ENCODE measurements at places on chromosomes 6 and 20.

DNA sequence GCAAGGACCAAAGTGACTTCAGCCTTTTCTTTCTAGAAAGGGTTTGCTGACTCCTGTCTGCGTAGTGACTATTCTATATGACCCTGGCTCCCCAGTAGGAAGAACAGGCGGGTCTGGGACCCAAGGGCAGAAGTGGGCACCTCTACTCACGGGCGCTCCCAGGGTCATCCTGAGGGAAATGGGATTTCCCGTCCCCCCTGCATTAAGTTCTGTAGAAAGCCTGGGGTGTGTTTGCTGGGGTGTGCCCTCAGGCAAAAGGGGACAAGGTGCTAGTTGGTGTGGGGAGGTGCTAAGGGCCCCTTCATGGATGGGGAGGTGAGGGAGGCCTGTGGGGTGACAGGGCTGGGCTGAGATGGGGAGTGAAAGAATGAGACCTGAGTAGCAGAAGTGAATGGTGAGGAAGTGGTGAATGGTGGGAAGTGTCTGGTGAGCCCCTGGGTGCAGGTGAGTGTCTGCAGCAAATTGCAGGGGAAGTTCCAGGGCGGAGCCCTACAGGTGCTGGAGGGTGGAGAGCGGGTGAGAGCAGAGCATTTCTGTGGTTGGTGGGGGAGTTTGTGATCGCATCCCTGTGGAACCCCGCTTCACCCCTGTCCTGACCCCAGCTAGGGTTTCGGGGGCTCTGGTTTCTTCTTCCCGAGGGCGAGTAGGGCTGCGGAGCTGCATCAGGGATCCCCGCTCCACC is 21.1 kb downstream of the RAET1L start:
- DNase-seq, result no peak

DNA sequence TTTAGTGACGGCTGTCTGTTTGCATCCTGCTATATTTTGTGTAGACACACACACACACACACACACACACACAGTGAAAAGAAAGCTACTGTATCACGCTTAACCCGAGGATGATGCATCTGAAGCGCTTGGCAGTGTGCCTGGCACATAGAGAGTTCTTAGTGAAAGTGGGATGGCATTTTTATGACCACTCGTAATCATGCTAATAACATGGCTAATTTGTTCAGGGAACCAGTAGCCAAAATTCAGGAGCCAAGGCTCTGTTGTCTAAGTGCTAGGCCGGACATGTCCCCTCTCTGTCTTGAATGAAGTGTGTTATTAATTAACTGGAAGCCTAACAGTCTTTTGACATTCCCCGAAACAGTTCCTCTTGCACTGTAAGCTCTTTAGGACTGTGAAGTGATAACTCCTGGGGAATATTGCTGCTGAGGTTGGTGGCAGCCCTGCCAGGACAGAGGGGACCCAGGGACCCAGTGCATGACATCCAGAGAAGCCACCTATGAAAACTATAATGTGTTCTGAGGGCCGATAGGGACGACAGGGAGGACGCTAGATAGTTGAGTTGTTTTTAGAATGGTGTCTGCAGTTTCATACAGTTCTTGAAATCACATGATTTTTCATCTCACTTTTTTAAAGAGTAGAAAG is 45.0 kb upstream of the IRF4 start:
- no peak for DNase-seq

DNA sequence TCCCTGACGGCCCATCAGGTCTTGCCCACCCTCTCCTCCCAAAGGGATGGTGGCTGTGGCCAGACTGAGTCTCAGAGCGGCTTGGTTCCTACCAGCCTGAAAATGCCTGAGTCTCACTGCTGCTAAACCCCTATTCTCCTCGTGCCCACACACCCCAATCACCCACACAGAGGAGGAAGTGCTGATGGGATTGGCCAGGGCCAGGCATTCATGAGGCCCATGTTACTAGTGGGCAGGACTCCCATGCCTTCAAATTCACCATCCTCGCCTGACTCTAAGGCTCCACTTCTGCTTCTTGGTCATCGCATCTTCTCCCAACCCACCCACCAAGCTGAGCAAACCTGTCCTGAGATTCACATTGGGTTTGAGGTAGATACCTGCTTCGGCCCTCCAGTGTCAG is 80.1 kb upstream of the CST7 start:
- DNase-seq, result peak; percentile 71

GRCh38 chr20:60500038-60500701 is 541.9 kb downstream of the CDH26 start:
- DNase-seq, result no peak

DNA sequence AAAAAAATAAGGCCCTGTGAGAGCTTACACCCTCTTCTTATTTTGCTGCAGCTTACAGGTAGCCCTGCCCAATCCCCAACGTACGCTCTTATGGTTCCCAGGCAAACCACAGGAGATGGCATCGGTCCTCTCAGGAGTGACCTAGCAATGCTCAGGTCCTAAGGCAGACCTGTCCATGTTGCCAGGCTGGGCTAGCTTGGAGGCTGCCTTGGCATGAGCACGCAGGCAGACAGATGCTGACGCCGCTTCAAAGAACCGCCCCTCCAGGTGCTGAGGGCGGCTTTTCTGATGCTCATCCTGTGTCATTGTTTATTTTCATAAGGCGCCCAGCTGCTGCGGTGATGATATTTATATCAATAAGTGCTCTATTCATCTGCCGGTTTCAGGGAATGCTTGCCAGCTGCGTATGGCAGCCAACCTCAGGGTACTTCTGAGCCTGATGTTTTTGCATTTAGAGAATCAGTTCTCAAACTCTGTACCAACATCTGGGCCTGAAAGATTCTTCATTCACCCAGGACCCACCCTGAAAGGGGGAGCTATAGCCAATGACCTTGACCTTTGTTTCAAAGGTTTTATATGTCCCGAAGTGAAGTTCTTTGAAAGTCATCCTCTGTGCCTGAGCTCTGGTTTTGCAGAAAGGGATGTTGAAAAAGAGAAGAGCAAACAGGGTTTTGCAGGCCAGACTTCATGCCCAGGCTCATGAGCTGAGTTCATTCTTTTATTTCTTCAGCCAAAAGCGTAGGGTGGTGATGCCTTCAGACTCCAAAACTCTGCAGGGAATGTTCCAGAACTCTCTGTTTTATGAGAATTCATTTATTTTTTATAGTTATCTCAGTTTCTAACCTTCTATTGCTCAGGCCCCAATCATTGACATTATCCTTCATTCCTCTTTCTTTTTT is 475.6 kb upstream of the CHD6 start:
- no peak for DNase-seq

DNA sequence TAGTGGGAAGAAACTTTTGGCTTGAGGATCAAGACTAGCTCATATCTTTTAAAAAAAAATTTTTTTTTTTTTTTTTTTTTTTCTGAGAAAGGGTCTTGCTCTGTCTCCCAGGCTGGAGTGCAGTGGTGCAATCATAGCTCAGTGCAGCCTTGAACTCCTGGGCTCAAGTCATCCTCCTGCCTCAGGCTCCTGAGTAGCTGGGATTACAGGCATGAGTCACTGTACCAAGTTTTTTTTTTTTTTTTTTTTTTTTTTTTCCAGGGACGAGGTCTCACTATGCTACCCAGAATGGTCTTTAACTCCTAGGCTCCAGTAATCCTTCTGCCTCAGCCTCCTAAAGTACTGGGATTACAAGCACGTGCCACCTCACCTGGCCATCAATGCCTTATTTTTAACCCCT is 27.9 kb downstream of the GCLC start:
- no peak for DNase-seq

DNA sequence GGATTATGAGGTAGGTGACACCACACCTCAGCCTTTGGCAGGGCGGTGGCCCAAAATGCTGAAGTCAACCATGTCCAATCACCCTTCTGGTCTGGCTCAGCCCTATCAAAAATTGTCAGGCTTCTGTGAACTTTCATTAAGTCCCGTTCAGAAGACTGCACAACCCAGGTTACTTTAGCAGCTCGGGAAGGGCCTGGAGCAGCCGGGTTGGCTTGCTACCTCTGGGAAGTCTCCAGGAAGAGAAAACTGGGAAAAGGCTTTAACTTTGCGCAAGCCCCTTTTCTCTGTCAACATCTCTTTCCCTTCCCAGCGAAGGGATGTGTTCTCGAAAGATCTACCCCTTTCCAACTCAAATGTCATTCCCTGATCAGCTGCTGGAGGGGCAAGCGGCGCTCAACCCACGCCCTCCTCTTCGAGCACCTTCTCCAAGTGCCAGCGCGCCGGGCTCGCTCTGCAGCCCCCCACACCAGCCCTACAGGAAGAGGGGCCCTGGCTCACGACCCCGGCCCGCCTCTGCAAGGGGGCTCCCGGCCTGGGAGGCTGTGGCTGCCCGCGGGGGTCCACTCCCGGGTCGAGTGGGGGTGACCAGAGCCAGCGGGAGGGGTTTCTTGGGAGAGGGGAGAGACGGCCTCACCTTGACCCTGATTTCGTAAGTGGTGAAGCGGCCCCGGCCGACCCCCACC is 573 bp downstream of the SNX3 start:
- peak; percentile 90 for DNase-seq

GRCh38 chr6:3045369-3045768 is 22.9 kb upstream of the RIPK1 start:
- DNase-seq, result no peak

DNA sequence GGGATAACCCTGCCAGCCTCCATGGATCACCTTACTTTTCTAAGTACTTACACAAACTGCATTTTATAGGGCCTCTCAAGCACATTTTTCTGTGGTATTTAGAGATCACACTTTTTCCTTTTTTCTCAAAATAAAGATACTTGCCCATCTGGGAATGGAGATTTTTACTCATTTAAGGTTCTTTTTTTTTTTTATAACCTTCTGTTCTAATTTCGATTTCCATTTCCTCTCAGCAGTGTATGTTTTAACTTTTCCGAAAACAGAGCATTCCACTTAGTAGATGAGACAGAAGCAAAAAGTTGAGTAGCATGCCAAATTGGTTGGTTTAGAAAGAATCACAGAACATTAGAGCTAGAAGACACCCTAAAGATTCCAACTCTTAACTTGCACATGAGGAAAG is 214.3 kb downstream of the ARHGAP18 start:
- DNase-seq, result no peak

DNA sequence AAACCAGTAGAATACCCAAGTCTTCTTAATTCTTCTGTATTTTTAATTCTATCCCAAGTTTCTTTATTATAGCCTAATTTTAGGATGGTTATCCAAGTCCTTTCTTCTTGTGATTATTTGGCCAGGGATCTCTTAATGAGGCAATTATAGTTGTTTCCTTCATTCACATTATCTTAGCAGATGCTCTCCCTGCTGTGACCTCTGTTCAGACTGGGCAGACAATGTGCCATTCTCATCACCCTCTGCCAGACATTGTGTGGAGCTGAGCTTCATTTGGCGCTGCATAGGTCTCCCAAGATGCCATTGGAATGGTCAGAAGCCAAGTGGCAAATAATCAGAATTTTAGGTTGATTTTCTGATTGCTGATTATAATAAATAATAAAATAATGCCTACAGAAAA is 79.4 kb downstream of the LIN28B start:
- no peak for DNase-seq

DNA sequence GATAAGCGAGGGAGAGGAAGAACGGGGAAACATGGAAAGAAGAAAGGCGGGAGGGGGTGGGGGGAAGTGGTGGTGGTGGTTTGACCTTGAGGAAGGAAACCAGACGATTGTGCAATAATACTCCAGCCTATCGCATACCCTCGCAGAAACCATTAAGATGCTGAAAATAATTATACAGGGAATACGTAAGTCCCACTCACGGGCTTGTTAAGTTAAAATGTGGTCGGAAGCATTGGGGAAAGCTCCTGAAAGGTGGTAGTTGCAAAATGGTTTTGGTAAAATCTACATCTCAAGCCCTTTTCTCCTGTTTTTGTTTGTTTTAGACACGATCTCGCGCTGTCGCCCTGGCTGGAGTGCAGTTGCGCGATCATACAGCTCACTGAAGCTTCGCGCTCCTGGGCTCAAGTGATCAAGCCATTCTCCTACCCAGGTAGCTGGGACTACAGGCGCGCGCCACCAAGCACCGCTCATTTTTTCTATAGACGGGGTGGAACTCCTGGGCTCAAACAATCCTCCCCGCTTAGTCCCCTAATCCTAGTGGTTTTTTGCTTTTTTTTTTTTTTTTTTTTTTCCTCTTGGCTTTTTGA is 128.9 kb upstream of the ZNF184 start:
- no peak for DNase-seq

DNA sequence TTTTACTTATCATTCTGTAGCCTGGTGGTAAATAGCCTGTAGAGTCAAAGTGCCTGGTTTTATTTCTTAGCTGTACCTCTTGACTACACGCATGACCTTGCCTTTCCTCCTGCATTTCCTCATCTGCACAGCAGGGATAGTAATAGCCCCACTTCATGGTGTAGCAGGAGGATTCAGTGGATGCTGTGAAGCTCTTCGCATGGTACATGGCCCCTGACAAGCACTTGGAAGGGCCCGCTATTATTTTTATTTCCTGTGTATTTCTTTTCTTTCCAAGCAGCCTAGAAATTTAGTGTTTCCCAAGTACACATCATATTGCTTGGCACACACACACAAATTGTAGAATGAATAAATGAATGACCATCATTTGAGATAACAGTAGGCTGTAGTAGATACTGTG is 547.2 kb downstream of the CDH26 start:
- no peak for DNase-seq

DNA sequence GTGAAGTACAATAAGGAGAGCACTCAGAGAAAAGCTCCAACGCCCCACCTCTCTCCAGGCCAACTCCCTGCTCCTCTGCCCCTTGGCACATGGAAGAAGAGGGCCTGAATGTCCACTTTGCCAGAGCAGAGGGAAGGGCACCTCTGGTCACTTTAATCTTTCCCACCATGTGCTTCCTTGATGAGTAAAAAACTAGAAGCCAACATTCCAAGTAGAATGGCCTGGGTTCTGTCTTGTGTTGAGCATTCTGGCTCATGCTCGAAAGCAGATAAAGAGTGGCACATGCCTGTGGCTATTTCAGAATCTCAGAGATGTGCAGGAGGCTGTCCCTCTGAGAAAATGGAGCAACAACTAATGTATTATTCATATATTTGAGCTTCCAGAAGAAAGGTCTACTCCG is 177.4 kb upstream of the PLN start:
- DNase-seq, result no peak

- no peak for DNase-seq
Measured at GRCh38 chr20:24165301-24166122, 176.9 kb upstream of the GGTLC1 start.
